Uterine smooth muscle cell (primary cell): ENCODE measurements at places on chromosomes 3 and 15. TPM values are rescaled to one million over a fixed set of nuclear protein-coding genes. Genes with fewer than 3 reads are reported as not detected.

MEGF11 gene
- total RNA-seq: not detected in 2 replicates

CHRNA5 gene
- total RNA-seq: 1.6 and 5.1 TPM in 2 replicates

PLSCR5 gene
- total RNA-seq: not detected in 2 replicates

ALDH1A2 gene
- 10.9 and 14.5 TPM in 2 replicates for total RNA-seq

HMCES gene
- 20.6 and 33.1 TPM in 2 replicates for total RNA-seq

TEX55 gene
- not detected in 2 replicates for total RNA-seq

CDHR4 gene
- 0.12 TPM in 1 of 2 replicates, not detected in the other for total RNA-seq
